ENCODE measurements at places on chromosomes 11 and 22.

GRCh38 chr11:15114501-15115475, at the start of gene INSC:
TSS of gene INSC (plus strand) at chr11:15114923. CDS start at chr11:15149175, 34,252 bp downstream.
- DNase-seq, result no peak

GRCh38 chr22:42794551-42795510, 62.2 kb downstream of the ARFGAP3 start:
- no peak for DNase-seq

DNA sequence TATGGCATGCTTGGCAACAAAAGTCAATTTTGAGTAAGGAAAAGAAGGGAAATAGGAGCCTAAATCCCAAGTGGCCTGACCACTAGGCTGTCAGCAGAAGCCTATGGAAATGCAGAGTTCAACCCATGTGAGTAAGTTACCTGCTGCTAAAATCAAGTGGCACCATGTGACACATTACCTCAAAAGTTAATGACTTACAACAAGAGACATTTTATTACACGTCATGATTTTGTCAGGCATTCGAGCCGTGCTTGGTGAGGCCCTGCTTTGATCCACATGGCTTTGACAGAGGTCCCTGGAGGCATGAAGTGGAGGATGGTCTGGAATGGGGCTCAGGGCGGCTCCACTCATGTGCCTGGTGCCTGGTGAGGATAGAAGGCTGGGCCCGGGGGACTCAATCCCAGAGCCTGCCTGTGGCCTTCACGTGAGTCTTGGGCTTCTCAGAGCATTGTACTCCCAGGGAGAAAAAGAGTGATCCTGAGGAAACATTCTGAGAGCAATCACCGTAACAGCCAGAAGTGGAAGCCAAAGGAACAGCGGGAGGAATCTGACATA, 339.1 kb upstream of the B3GAT1 start:
- DNase-seq, result no peak

- no peak for DNase-seq
These were observed 2.7 kb downstream of the DTX4 start for GRCh38 chr11:59174664-59175033.

DNA sequence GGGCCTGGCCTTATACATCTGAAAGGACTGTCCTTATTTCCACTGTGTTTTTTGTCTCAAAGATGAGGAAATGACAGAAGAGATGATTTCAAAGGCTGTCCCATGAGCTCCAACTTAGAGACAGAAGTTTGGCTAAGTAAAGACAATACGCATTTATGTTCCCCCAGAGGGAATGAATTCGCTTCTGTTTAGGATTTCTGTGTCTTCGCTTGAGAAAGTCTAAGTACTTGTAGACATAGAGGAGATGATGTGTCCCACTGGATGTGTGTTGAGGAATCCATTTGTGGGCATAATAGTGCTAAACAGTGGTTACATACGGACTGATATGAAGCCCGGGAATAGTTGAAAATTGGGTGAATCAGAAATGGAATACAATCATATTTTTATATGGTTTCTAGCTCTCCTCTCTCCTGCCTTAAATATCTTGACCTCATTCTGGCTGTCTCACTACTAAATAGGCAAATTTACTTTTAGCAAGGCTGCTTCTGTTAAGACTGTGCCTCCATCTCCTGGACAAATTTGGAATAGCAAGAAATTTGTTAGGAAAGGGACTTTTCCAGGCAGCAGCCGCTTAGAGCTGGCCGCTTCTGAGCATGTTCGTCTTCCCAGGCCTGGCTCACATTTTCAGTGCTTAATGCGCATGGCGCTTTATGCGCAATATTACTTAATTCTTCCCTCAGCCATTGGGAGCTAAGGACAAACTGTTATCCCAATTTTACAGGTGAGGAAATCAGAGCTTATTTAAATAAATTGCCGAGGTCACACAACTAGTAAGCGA, 1.9 kb upstream of the PEX26 start:
- peak; percentile 9 for DNase-seq
